Amniotic stem cell (primary cell): ENCODE measurements at places on chromosomes 3 and 15.

DNA sequence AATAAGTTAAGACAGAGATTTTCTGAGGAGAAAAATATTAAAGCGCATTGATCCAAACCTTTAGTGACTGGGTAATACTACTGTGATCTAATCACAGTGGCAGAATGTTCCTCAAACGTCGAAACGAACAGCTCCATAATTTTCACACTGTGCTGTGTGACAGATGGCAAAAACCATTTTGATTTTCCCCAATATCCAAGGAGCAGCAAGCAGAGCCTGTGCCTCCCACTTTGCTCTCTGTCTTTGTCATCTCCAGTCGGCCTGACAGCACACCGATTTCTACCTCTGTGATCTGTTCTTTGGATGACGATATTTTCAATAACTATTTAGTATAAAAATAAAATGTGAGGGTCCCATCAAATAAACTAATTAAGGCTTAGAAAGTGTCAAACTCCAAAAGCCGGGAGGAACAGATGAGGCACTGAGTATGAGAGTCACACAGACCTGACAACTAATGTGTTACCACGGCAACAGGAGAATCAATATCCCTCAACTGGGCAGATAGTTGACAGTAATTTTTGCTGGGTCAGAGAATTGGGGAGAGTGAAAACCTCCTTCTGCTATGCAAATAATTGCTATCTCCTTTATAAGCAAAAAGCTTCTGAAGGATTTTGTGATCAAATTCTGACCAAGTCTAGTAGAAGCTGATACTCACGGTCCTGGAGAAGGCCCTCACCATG is 489.1 kb upstream of the CFAP20DC start:
- DNase-seq = no peak

GRCh38 chr15:78438619-78439285 is 736 bp downstream of the IREB2 start:
- DNase-seq = no peak

DNA sequence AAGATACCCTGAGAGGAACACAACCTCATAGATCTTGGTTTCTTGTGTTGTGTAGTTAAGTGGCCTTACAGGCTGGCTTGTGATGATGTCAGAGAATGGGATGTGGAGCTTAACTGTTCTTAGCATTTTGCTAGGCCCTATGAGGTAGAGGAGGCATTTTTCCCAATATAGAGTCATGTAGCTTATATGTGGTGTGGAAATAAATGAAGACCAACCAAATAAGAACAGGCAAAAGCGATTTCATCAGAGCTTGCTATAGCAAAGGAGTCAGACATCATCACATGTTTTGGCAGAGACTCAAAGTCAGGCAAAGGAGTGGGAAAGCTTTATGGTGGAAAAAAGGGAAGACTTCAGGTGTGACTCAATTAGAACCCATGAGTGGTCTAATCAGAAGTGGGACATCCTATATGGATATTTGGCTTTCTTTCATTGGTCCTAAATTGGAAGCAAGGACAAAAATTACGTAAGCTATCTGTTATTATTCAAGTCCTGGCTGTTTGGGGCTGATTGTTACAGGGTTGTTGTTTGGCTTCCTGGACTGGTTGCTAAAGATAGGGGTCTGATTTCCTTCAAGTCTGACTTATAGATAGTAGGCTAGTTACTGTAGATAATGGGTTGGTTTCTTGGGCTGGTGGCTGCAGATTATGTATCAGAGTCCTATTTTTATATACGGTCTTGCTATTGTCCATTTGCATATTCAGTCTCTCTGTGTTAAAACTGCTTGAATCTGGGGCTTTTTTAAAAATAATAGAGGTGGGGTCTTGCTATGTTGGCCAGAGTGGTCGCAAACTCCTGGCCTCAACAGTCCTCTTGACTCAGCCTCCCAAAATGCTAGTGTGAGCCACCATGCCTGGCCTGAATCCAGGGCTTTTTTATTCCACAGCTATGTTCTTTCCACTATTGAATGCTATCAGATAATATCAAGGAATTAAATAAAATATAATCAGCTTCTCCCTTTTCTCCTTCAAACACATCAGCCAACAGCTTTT is 30.3 kb upstream of the SETD2 start:
- no peak for DNase-seq

- DNase-seq = no peak
These were observed at the start of gene RFC4 for GRCh38 chr3:186806089-186807055. TSS of gene RFC4 (minus strand) at chr3:186806482. CDS start at chr3:186804713, 1,769 bp downstream.

GRCh38 chr15:62899090-62899493 is 143.5 kb upstream of the TPM1 start:
- no peak for DNase-seq

DNA sequence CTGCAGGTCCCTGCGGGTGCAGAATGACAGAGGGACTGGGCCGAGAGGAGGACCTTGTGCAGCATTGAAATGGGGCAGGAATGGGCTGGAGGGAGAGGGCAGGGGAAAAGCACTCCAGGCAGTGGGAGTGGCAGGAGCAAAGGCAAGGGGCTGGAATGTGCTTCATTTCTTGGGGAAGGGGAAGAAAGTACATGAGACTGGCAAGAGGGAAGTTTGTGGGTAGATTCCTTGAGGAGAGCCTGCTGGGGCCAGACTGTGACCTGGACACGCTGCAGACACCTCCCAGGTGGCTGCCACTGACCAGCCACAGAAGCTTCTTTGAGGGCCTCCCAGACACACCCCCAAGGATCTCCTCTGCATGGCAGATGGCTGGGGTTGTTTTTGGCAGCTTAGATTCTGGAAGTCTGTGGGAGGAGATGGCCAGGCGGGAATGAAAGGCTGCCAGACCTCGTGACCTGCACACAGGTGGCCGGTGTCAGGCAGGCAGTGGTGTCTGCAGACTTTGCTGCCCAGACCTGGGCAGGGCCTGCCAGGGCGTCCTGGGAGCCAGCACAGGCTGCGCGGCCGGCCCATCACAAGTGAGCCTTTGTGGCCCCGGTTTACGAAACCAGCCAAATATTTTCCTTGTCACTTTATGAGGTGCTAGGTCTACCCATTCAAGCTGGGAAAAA is 53.1 kb downstream of the SPSB4 start:
- no peak for DNase-seq

DNA sequence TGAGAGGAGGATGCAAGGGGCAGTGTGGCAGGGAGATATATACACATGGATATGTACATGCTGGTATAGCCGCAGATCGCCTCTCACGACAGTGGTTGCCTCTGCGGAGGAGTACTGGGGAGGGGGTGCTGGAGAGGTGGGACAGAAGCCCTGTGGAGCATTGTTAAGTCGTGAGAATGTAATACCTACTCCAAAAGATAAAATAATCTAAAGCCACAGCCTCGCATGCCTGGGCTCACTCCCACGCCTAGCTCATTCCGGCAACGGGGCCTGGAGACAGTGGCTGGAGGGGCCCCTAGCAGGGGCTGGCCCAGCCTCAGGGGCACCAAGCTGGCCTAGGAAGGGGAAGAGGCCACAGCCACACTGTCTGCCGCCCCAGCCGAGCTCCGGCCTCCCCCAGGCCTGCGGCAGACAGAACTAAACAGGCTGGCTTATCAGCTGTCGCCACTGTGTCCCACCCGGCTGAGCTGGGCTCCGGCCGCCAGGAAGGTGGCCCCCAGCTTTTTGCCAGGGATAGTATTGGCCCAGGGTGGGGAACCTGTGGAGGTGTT is 65.1 kb upstream of the LCTL start:
- DNase-seq = no peak

- DNase-seq = no peak
These were observed 699.4 kb downstream of the ZPLD1 start for GRCh38 chr3:103134023-103134724.

DNA sequence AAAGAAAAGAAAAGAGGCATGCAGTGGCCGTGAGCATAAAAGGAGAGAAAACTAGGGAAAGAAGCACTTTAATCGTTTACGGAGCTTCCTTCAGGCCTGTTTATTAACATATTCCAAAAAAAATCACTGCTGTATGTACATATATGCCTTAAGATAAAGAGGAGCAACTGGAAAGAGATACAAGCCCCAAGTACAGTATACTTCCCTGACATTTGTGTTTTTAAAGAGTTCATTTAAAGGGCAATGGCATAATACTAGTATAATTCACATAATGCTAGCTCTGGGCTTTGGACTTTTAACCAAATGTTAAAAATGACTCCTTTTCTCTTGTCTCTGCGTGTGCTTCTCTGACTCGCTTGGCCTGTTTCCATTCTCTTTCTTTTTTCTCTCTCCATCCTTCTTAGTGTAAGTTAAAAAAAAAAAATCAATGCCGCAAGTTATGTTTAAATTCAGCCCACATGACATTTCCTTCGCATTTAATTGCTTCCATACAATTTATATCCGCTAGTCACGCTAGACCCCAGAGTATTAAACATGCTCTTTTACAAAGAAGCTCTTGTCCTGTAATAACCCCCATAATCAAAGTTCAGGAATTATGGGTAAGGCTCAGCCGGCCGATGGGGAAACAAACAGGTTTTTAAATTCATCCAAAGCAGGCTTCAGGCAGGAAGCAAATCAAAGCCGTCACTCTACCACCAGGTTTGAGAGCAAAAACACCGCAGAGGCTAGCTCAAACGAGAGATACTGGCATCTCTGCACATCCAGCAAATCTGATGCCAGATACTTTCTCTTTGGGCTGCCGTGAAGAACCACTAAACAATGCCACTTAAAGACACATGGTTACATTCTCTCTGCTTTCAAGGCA is 19.4 kb downstream of the WWTR1 start:
- no peak for DNase-seq

DNA sequence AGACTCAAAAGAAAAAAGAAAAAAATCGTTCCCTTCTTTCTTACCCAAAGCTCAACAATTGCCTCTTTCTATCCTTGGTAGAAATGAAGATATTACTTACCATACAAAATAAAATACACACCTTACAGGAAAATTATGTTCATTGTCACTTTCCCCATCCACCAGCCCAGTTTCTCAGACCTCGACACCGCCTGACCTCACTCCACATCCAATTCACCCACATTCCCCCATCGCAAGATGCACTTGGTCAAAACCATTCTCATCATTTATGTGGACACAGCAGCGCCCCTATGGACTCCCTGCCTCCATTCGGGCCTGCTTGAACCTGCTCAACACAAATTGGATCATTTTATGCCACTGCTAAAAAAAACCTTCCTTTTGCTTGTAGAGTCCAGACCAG is 7.0 kb downstream of the ANPEP start:
- no peak for DNase-seq

DNA sequence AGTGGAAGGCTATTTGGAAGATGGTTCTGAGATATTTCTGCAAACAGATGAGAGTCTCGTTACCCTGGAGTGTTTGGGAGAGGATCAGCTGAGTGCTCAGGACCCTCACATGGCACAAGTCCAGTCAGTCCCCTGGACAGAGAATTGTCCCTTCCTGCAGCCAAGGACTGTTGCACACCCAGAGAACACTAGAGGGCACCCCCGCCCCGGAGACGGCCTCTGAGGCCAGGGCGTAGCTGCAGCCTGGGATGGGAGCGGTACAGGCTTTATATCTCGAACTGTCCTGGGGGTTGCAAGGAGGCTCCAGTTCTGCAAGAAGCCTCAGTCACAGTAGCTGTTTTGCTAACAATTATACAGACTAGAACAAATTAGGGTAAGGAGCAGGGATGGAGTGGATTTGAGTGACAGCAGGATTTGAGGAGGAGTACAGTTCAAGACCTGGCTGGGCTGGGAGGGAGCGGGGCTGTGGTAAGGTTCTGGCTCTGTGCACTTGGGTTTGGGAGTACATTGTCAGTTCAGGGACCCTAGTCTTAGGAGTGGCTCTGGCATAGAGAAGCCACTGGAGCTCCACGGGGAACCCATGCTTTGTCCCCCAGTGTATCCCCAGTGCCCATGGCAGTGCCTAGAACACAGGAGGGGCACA is 67.6 kb upstream of the HACD2 start:
- peak; percentile 64 for DNase-seq

GRCh38 chr3:152943645-152944044 is 108.7 kb downstream of the P2RY1 start:
- no peak for DNase-seq

- no peak for DNase-seq
These were observed 57.7 kb downstream of the REC114 start for GRCh38 chr15:73500696-73501095.

DNA sequence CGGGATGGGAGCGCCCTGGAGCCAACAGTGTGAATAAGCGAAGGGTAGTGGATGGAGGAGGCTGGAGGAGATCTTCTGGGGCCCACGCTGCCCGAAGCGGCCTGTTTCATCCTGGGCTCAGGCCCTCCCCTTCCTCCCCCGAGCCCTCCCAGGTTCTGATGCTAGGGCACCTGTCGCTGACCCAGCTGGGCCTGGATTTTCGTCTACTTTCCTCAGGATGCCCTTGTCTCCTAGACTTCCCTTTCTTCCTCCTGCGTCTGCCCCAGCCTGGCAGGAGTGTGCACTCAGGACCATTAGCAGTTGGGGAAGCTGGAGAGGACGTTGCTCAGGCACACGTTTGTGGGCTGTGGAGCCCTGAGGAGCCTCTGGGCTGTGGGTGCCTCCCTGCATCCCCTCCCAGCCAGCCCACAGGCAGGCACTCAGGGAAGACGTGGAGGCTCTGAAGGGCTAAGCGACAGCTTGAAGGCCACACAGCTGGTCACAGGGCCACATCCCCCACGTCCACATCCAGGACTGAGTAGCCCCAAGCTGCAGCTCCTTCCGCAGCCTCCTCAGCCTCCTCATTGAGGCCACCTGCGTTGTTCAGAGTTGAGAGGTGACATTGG is 23.9 kb upstream of the PIGZ start:
- DNase-seq = no peak

DNA sequence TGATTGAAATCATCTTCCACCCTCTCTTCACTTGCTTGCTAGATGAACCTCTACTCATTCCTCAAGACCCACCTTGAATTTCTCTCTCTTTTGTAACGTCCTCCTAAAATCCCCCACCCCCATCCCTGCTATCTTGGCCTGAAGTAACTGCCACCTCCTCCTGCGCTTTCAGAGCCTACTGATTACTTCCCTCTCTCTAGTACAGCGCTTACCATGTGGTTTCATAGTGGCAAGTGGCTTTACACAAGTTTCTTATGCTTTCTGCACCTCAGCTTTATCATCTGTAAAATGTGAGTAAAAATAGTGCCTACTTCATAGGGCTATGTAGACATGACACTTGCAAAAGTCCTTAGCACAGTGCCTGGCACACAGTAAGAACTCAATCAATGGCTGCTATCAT is 28.7 kb upstream of the DAZL start:
- DNase-seq = no peak

DNA sequence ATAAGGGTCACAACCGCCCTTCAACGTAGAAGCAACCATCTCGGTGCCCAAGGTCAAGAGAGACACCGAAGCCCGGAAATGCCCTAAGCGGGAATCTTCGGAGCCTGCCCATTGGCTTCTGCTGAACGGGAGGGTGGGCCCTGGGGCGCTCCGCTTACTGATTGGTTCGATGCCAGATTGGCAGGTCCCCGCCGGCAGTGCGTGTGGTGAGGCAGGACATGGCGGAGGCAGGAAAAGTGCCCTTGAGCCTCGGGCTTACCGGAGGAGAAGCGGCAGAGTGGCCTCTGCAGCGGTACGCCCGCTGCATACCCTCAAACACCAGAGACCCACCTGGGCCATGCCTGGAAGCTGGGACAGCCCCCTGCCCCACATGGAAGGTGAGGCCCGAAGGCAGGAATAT is at the start of gene REC114:
TSS of gene REC114 (plus strand) at position 197 of the 400 bp plus-strand sequence. CDS start at position 219, 22 bp downstream.
- DNase-seq = no peak

- DNase-seq = peak; percentile 17
These were observed 143.7 kb upstream of the KCNMB2 start for GRCh38 chr3:178392511-178392926.
